ENCODE measurements at places on chromosomes 6 and 20.
A peak's percentile ranks its signal among the peaks of the same experiment; 100 is the strongest.

DNA sequence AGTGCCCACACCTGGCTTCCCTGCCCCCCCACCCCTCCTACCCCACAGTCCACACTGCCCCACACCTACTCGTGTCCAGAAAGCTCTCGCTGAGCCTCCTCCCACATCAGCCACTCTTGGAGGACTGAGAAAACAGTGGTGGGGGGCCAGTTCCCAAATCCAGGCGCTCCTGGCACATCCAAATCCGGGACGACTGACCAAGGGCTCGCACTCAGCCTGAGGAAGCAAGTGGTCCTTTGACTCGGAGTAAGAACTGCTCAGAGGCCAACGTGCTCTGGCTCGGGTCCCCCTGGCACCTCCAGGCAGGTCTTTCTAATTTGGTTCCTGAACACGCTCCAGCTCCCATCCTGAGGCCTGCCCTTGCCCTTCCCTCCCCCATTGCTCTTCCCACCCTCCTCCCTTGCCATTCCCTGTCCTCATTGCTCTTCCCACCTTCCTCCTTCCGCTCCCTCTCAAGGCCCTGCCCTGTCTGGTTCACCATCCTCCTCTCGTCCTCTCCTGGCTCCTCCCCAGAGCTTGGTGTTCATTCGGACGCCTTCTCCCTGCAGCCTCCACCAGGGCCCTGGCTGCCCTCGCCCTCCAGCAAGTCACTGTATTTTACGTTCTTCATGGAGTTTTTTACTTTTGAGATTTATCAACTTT, 83.6 kb downstream of the THBS2 start:
- H3K4me1 ChIP-seq, result no peaks in the 10 kb centered on the region
- no peaks in the 10 kb centered on the region for H3K36me3 ChIP-seq
- no peaks in the 10 kb centered on the region for H3K27me3 ChIP-seq
- no peak overlapping the region for H3K4me3 ChIP-seq
- H3K27ac ChIP-seq, result no peak overlapping the region
- DNase-seq, result no peak

- H3K27me3 ChIP-seq, result no peaks in the 10 kb centered on the region
- no peak overlapping the region for H3K27ac ChIP-seq
- no peaks in the 10 kb centered on the region for H3K36me3 ChIP-seq
Measured at GRCh38 chr6:65988006-65988405, 281.0 kb upstream of the EYS start.

DNA sequence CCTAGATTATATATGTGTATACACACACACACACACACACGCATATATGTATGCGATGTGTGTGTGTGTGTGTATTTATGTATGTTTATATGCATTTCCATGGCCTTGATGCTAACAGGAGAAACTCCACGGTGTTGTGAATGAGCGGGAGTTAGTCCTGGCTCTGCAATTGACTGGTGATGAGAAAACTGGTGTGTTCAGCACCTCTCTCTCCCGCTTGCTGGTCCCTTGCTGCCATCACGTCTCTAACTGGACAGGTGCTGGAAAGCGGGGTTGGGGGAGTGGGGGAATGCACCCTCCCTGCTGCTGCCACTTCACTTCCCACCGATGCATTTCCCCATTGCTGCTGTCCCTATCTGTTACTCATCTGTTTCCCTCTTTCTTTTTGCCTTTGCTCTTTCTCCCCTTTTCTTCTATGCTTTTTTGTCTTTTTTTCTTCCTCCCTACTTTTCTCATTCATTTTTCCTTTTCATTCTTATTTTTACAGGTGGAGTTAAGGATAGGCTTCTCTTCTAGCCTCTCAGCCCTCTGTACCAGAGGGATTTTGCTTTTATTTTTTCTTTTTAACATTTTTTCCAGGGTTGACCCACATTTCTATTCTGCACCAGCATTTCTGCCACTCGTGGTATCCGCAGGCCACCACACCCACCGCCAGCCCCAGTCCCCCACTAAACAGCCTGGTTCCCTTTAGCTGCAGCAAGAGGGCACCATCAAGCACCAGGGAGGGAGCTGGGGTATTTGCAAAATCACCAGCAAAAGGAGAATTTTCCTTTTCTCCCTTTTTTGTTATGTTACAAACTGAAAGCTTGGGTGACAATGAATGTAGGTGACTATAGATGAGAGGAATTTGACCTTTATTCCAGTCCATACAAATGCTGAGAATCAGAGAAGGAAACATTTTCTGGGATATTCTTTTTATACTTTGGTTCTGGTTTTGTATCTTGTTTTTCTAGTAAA, 115.6 kb downstream of the TCP11 start:
- H3K27me3 ChIP-seq, result no peaks in the 10 kb centered on the region
- no peaks in the 10 kb centered on the region for H3K36me3 ChIP-seq
- peak overlapping the region; percentile 3 for H3K4me3 ChIP-seq
- peak overlapping the region; percentile 98 for H3K27ac ChIP-seq

GRCh38 chr6:160462551-160463109, 114.5 kb downstream of the SLC22A3 start:
- H3K4me1 ChIP-seq, result no peaks in the 10 kb centered on the region
- H3K27ac ChIP-seq, result no peak overlapping the region
- H3K27me3 ChIP-seq, result no peaks in the 10 kb centered on the region
- no peak for DNase-seq
- no peaks in the 10 kb centered on the region for H3K36me3 ChIP-seq

GRCh38 chr20:23126281-23127061, 40.3 kb upstream of the CD93 start:
- no peaks in the 10 kb centered on the region for H3K4me1 ChIP-seq
- no peak for DNase-seq
- H3K27ac ChIP-seq, result no peak overlapping the region
- no peak overlapping the region for H3K4me3 ChIP-seq

- no peak overlapping the region for H3K27ac ChIP-seq
- DNase-seq, result no peak
- H3K36me3 ChIP-seq, result no peaks in the 10 kb centered on the region
- H3K4me3 ChIP-seq, result no peak overlapping the region
- no peaks in the 10 kb centered on the region for H3K27me3 ChIP-seq
- H3K4me1 ChIP-seq, result peaks cover 12% of the 10 kb centered on the region
Measured at GRCh38 chr6:30939473-30939872, 1.3 kb upstream of the MUCL3 start.

- no peak overlapping the region for H3K27ac ChIP-seq
- no peak overlapping the region for H3K4me3 ChIP-seq
- no peaks in the 10 kb centered on the region for H3K27me3 ChIP-seq
- H3K36me3 ChIP-seq, result no peaks in the 10 kb centered on the region
- H3K4me1 ChIP-seq, result no peaks in the 10 kb centered on the region
Measured at GRCh38 chr6:45835721-45836437, 179.8 kb downstream of the CLIC5 start.

DNA sequence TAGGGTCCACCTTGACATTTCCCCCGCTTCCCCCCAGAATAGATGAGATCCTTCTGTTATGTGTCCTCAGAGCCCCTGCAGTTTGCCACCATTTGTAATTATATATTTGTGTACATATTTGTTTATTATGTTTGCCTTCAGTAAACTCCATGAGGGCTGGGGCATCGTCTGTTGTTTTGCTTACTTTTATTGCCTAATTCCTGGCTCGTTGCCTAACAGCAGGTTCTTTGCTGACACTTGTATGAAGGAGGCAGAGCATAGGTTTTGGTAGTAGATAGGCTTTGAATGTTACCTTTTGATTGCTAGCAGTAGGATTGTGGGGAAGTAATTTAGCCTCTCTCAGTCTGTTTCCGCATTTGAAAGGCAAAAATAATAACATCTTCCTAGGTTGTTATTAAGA, 9.9 kb downstream of the MAP3K4 start:
- no peaks in the 10 kb centered on the region for H3K27me3 ChIP-seq
- H3K4me3 ChIP-seq, result no peak overlapping the region
- H3K27ac ChIP-seq, result no peak overlapping the region
- H3K4me1 ChIP-seq, result peaks cover 39% of the 10 kb centered on the region
- no peaks in the 10 kb centered on the region for H3K36me3 ChIP-seq
- no peak for DNase-seq

DNA sequence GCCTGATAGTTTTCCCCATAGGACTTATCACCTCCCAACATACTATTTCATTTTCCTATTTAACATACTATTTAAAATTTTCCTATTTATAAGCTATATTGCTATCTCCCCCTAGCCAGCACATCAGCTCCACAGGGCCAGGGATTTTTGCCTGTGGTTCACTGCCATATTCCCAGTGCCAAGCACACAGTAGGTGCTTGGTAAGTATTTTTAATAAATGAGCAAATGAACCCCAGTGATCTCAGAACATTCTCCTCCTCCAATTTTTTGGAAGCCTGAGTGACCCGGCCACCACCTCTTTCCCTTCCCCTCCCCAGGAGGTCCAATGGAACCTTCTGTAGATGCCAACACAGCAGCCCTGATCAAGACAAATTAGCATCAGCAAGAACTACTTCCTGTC, 33.3 kb downstream of the NFATC2 start:
- no peak overlapping the region for H3K27ac ChIP-seq
- H3K27me3 ChIP-seq, result no peaks in the 10 kb centered on the region
- no peak overlapping the region for H3K4me3 ChIP-seq
- no peaks in the 10 kb centered on the region for H3K4me1 ChIP-seq
- no peak for DNase-seq
